ENCODE measurements at places on chromosomes 3 and 15. TPM values are rescaled to one million over a fixed set of nuclear protein-coding genes. Genes with fewer than 3 reads are reported as not detected.

DNA sequence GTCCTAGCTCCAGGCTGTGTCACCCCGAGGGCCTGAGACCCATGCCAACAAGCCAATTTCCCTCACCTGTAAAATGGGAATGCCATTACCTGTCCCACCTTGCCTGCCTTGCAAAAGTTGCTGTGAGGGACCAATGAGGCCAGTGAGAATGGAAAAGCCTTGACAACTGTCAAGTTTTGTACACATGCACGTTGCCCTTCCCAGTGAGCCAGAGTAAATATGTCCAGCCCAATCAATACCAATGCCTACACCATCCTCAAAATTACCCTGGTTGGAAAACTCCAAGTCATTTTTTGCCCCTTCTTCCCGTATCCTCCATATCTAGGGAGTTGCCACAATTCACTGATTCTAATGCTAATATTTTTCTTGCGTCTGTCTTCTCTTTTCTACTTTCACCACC is 73.5 kb upstream of the RASGRF1 start:
- no peaks in the 10 kb centered on the region for H3K36me3 ChIP-seq
- no peaks in the 10 kb centered on the region for H3K4me1 ChIP-seq
- peaks cover 12% of the 10 kb centered on the region for H3K27me3 ChIP-seq
- H3K27ac ChIP-seq: no peak overlapping the region

DNA sequence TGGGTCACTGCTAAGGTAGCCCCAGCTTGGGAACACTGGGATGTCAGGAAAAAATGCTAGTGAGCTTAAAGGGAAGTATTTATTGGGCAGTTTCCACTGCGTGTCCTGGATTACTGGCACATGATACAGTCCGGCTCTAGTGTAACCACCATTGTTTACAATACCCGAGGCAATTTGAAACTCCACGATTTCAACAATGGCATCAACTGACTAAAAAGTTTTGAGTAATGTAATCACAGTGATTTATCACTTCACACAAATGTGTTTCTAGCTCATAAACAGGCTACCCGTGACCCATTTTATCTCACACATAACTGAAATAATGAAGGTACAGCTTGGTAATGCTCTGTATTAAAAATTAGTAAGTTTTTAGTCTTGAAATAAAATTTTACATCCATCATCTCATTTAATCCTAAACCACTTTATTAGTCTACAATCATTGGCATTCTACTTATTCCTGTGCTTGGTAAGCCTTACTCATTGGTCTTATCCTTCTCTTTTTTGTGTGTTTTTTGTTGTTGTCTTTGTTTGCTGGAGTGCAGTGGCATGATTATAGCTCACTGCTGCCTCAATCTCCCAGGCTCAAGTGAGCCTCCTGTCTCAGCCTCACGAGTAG is 7.6 kb downstream of the ZMAT3 start:
- no peak overlapping the region for H3K4me3 ChIP-seq
- no peak overlapping the region for H3K27ac ChIP-seq
- H3K27me3 ChIP-seq: no peaks in the 10 kb centered on the region
- H3K4me1 ChIP-seq: peaks cover 32% of the 10 kb centered on the region

GRCh38 chr15:20355256-20355868 is 186.2 kb downstream of the GOLGA6L6 start:
- peaks cover 7% of the 10 kb centered on the region for H3K4me1 ChIP-seq
- peak; percentile 9 for DNase-seq
- H3K27me3 ChIP-seq: peaks cover 2% of the 10 kb centered on the region
- H3K4me3 ChIP-seq: no peak overlapping the region
- H3K36me3 ChIP-seq: no peaks in the 10 kb centered on the region
- no peak overlapping the region for H3K27ac ChIP-seq

PLA2G4D gene
- not detected for total RNA-seq

C3orf80 gene
- total RNA-seq: not detected

TMEM108 gene
- total RNA-seq: not detected

SERPINI2 gene
- not detected for total RNA-seq
